Stimulated activated CD8-positive, alpha-beta memory T cell treated with anti-CD3 and anti-CD28 coated beads, Interleukin-2, amount 100 ng/mL, for 1 hour (primary cell): ENCODE measurements at places on chromosomes 5 and 9.

- no peak for DNase-seq
These were observed 50.7 kb upstream of the GRHPR start for GRCh38 chr9:37371565-37372464.

- DNase-seq = no peak
These were observed 88.4 kb upstream of the HSPA9 start for GRCh38 chr5:138663561-138663960.

DNA sequence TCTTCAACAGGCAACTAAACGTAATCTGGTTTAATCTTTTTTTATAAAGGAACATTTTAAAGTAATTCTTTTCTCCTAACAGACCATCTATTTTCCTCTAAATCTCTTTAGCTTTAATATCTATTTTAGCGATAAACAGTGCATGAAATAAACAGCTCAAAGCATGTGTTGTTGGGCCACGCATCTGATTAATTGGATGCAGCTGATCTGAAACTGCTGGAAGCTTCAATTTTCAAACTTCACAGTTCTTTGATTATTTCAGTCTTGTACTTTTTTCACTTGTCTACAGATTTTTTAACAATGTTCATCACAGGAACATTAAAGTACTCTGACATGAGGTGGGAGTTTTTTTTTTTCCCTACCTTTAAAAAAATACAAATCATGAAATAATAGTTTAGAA lies 443.6 kb downstream of the HCN1 start:
- no peak for DNase-seq

DNA sequence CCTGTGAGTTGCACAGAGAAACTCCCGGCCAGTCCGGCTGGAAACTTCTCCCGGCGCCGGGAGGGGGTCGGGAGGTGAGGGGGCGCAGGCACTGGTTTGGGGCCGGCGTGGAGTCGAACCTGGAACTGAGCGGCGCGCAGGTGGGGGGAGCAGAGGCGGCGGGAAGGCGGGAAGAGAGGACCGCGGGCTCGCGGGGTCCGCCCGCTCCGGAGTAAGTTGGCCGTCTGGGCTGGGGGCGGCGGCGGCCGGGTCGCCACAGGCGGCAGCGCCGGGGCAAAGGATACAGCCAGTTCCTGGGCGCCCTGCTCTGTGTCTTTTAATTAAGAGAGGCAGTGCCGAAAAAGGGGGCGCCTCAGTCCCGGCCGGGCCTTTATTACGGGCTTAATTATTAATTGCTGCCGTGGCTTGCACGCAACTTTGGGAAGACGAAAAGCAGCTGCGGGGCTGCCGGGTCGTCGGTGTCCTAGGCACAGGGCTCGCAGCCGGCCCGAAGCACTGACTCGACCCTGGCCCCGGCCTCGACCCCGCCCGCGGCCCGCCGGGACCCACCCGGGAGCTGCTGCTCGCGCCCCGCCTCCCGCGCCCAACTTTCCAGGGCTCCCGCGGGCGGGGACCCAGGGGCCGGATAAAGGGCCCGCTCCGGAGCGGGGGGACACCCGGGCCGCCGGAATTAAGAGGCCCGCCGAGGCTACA lies 1.1 kb downstream of the NTNG2 start:
- no peak for DNase-seq

DNA sequence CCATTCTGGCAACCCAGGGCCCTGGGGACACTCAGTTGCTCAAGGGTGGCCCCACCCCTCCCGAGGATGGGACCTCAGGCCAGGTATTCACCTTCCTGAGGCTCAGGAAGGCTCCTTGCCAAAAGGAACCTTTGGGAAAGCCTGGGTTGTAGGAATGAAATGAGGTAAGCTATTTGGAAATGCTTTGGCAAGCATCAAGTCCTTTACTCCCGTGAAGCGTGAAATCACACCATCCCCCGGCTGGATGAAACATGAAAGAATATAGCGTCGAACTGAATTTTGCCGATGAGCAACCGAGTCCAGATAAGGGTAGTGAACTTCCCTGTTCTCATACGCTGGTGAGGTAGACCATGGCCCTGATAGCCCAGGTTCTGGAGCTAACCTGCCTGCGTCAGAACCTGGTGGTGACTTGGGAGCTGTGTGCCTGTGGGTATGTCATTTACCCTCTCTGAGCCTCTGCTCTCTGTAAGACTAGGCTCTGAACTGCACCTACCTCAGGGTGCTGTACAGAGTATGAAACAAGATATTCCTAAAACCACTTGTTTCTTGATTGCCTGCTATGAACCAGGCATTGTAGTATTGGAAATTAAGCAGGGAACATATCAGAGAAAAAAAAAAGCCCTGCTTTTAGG lies 105.3 kb upstream of the BOD1 start:
- no peak for DNase-seq

GRCh38 chr9:69232135-69232534 lies 58.1 kb downstream of the TJP2 start:
- DNase-seq = no peak

DNA sequence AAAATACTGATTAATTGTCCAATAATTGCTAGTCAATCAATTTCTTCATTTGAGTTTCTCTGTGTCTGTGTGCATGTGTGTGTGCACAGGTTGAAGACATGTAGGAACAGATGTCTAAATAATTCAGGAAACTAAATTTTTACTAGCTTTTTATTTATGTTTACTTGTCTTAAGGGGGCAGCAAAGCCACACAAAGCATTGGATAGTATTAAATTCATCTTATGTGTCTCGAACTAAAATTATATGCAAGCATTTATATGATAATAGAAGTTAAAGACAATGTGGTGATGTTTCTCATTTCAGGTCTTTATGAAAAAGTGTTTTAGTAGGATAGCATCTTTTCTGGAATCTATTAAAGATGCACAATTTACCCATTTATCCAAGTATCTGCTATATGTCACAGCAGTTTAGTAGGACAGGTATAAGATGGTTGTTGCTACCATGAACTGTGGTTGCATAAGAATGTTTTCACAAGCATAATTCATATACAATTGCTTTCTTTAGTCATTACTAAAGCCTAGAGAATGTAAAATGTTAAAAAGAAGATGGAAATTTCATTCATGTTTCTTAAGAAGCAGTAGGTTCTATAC lies 784.6 kb upstream of the NUDT12 start:
- no peak for DNase-seq

DNA sequence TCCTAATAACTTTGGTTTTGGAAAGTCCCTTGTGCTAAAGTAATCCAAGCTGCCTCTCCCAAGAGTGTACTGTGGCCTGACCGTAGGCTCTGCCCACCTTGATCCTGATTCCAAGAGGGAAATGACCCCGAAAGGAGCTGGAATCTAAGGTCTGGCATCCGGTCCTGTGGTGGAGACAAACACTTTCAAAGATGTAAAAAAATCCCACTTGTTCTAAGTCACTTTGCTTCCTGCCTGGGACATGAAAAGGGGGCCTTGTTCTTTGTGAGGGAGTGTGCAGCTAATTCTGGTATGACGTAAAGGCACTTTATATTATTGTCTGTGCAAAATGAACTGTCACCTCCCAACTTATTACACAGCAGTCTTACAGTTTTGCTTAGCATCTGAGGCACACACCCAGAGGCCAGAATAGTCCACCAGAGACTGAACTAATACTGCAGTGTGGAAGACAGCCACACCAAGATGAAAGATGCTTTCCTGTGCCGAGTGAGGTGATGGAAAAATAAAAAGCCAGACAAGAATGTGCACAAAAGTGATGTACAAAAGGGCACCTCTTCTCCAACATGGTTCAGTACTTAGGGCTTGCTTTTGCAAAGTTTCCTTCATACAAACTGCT lies 128.7 kb downstream of the SLC12A2 start:
- no peak for DNase-seq

DNA sequence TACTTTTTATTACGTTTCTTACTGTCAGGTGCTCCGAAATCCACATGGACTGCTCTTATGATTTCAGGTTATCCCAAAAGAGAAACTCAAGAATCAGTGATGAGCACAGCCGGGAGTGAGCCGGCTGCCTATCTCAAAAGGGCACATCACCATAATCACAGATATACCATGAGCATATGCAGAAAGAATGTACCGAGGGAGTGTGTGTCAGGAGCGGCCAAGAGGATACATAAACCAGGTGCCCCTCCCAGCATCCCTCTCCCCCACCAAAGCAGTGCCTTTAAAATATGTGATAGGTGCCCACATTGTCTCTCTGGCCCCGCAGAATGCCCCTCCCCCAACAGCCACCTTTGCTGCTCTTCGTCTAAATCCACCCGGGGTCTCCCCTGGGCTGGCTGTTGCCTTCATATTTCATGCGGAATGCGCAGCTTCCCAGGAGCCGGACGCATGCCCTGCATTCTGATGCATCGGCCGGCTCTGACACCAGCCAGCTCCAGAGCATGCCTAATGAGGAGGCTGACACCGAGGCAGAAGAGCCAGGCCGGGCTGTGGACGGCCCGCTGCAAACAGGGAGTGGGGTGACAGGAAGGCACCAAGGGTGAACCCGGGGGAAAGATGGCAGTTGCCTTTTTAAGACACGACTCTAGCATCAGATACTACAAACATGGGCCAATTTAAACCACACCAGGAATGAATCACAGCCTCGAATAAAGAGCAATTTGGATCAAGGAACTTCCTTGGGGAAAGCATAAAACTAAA lies 652.3 kb downstream of the BNC2 start:
- no peak for DNase-seq

DNA sequence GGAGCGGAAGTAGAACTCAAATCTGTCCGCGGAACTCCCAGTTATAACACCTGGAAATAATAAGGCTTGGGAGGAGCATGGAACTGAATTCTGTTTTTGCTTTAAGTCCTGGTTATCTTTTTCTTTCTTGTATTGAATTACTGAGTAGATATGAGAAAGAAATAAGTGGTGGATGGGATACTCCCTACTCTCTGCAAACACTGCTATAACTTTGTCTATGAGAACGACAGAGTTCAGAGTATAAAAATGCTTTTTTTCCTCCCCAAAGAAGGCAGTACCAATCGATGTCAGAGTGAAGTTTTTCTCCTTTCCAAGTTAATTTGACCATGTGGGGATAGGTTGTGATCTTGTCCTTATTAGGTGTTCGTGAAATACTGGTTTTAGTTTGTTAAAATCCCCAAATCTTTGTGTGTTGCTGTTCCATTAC lies 1.2 kb downstream of the RIC1 start:
- DNase-seq = no peak

DNA sequence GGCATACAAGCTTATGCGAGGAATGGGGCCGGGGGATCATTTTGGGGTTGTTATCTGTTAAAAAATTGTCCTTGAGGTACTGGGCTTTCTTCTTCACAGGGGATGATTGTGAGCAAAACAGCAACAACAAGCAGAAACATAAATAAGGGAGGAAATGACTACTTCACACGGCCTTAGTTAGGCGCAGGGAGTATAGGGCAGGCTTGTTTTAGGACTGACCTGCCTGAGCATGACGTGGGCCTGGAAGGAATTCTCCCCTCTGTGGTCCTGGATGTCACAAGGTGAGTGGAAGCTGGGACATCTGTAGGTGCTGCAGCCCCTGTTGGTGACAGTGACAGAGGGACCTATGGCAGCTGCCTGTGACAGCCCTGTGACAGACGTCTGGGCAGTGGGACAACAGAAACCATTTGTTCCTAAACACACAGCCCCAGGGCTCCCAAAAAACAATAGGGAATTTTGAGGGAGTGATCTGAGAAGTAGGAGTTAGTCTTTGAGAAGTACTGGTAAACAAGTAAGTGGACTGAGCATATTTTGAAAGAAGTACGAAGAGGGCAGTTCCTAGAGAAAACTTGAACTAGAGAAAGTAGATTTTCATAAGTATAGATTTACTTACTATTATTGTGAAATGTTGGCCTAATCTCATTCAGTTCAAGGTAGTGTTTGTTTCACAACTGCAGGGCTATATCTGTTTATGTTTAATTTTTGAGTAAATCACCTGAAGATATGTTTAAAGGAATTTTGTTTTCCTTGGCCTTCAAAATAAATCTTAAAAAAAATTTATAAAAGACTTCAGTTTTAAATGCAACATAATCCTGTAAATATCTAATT lies 113.1 kb downstream of the KDM4C start:
- no peak for DNase-seq

GRCh38 chr9:31983895-31984294 lies 400.5 kb upstream of the ACO1 start:
- no peak for DNase-seq
